ENCODE measurements at places on chromosomes 11 and 22. TPM values are rescaled to one million over a fixed set of nuclear protein-coding genes. Genes with fewer than 3 reads are reported as not detected.

Gene DDI1
- polyA plus RNA-seq: not detected

DNA sequence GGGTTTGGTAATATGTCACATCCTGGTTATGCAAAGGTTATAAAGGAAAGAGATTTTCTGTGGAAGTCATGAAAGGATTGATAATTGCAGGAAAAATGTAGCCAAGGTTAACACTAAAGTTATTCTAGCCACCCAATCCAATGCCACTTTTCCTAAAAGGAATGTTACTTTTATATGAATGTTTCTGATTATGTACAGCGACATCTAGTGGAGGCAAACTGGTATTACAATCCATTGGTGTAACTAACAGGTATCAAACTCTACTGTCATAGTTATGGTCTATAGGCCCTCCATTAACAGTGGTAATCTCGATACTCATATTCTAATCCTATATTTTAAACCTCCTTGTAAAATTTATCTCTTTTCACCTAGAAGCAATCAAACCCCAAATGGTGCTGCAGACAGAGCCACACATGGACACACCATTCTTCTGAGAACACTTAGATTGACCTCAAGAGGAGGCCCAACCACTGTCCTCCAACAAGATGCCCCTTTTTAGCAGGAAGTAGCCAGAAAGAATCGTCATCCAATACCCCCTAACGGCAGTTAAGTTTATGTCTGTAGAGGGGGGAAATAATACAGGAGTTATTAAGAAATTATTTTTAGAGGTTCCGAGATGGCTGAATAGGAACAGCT, 74.9 kb upstream of the RAG2 start:
- no peak overlapping the region for H3K27ac ChIP-seq
- no peaks in the 10 kb centered on the region for H3K27me3 ChIP-seq
- no peaks in the 10 kb centered on the region for H3K4me1 ChIP-seq
- no peak overlapping the region for H3K4me3 ChIP-seq
- H3K36me3 ChIP-seq: no peaks in the 10 kb centered on the region

DNA sequence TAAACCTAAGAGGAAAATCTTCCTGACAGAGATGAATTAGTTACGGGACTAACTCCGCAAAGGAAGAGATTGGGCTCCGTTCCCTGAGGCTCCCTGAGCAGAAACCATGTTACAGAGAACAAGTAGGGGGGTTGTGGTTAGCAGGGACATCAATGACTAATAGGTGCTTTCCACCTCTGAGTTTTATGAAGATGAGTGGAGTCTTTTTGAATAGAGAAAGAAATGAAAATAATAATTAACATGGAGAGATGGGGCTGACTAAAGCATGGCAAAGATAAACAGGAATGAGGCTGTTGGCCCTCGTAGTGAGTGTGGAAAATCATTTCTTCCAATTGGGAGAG, 47.5 kb upstream of the PICALM start:
- H3K4me1 ChIP-seq: peaks cover 25% of the 10 kb centered on the region
- peak overlapping the region; percentile 16 for H3K4me3 ChIP-seq
- DNase-seq: no peak
- H3K27me3 ChIP-seq: no peaks in the 10 kb centered on the region
- H3K36me3 ChIP-seq: no peaks in the 10 kb centered on the region

DNA sequence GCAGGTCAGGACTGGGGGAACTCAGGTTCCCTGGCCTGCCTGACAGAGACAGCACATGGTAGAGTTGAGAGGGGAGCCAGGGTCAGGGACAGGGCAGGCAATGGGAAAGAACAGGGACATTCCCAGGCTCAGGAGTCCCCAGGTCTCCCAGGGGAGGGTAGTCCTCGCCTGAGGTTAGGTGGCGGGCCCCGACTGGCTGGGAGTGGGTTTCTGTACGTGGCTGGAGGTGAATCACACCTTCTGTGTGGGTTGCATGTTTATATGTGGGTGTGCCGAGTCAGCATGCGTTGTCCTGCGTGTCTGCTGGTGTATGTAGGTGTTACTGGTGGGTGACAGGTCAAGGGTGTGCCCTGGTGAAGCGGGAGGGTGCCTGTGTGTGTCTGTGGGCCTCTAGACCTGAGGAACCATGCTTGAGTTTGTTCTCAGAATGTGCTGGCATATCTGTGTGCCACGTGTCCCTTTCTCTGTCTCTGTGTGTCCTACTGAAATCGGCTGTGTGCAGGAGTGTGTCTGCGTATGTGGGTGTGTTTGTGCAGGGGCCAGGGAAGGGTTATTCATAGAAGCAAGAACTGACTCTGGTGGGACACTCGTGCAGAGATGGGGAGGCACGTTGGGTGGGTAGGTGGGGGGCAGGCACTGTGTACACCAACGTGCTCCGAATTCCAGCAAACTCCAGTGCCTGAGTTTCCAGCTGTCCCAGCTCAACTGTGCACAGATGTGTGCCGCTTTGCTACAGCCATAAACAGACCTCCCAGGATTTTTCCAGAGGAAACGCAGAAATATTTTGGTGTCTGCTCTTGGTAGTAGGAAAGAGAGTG, 23.8 kb upstream of the OAF start:
- no peaks in the 10 kb centered on the region for H3K36me3 ChIP-seq
- H3K27me3 ChIP-seq: peaks cover 17% of the 10 kb centered on the region
- H3K4me1 ChIP-seq: peaks cover 10% of the 10 kb centered on the region
- peak overlapping the region; percentile 50 for H3K27ac ChIP-seq

DNA sequence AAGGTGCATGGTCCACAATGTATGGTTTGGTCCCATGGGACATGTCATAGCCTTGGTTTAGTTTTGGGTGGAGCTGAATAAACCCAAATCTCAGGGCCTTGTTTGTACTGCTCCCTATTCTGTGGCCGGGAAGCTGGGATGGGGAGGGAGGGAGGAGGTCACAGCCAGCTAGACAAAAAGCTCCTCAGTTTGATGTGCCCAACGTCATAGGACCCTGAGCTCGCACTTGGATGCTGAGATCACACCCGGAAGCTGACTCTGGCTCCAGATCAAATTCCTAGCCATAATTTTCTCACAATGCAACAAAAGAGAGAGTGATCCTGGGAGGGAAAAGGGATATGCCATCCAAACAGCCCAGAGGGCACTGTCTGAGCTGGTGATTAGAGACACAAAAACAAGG, 1.5 kb downstream of the HSPB2 start:
- H3K4me3 ChIP-seq: no peak overlapping the region
- no peaks in the 10 kb centered on the region for H3K36me3 ChIP-seq
- H3K4me1 ChIP-seq: peaks cover 22% of the 10 kb centered on the region
- DNase-seq: no peak
- H3K27ac ChIP-seq: no peak overlapping the region

DNA sequence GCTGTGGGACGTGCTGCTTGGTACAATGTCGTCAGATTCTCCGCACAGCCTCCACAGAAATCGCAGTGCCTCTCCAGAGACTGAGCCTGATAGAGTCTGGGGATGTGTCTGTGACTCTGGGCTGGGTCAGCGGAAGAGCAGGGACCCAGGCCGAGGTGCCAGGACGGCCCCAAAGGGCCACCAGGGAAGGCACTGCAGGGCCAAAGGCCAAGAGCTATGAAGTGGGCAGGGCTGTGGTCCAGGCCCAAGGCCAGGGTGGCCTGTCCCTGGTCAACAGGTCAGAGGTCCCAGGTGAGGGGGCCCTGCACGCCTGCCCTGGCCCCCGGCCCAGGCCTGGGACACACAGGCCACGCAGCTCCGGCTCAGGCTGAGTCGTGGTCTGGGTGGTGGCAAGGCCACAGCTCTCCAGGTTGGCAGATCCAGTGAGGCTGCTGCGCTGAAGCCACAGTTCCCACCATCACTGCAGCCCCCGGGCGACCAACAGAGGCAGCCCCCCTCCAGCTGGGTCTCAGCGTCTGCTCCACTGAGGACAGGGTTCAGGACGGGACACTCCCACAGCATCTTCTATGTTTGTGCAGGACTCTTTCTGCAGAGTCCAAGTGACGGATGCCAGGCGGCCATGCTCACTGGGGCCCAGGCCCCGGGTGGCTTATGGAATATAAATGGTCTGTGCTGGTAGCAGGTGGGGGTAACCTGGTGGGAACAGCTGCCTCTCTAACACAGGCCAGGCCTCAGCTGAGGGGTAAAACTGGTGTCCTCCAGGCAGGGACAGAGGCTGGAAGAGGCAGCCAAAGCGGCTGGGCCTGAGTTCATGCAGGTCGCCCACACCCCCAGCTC, 4.8 kb upstream of the PIM3 start:
- no peak overlapping the region for H3K4me3 ChIP-seq
- DNase-seq: no peak
